Left renal pelvis (tissue), 4 donors: ENCODE measurements at places on chromosomes 16 and 17.

- DNase-seq: no peak
These were observed 97.1 kb upstream of the TMEM97 start for GRCh38 chr17:28221751-28222414.

DNA sequence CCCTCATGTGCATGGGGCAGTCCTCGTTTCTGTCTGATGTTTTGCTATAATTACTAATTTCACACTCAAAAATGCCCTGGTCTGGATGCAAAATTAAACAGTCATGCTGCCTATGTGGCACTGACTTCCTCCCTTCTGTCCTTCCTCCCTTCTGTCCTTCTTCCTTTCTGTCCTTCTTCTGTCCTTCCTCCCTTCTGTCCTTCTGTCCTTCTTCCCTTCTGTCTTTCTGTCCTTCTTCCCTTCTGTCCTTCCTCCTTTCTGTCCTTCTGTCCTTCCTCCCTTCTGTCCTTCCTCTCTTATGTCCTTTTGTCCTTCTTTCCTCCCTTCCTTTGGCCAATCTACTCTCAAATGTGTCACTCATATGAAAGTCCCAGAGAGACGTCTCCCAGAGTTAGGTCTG lies 93.8 kb downstream of the IRF8 start:
- DNase-seq: no peak

GRCh38 chr17:5592382-5592781 lies 8.1 kb upstream of the NLRP1 start:
- peak; percentile 75 for DNase-seq

DNA sequence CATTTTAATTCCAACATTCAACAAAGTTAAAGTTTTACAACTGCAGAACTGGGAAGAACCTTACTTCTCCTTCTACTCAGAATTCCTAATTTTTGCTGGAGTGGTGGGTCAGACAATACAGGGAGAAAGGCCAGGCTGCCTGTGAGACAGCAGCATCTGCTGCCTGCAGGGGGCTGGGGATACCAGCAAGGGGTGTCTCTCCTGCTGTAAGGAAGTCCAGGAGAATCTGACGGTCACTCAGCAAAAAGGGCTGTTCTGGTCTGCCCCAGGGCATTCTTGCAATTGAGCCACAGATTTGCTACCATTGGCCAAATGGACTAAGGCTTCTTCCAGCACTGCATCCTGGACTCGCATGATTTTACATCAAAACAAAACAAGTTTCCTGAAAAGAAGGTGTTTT lies 426.6 kb upstream of the CDH11 start:
- no peak for DNase-seq

GRCh38 chr16:57051696-57052228 lies 40.6 kb upstream of the CPNE2 start:
- no peak for DNase-seq

DNA sequence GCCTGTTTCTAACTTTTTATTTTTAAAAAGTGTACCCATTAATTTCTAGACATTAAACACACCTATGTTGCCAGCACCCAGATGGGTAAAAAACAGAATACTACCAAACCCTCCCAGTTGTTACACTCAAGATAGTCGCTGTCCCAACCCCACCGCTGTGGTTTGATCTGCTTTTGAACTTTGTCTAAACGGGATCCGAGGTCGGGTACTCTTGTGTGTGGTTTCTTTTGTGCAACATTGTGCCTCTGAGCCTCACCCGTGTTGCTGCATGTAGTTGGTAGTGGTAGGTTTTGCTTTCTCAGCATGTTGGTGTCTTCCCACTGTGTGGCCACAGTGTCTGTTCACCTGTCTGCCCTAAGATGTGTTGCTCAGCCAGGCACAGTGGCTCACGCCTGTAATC lies 4.3 kb downstream of the KLHL36 start:
- DNase-seq: no peak

GRCh38 chr17:49210158-49211029 lies at the start of the genes ABI3 and GNGT2:
ABI3 (plus strand) TSS chr17:49210707; CDS start chr17:49210725, 18 bp downstream.
GNGT2 (minus strand) TSS chr17:49210574; CDS start chr17:49207422, 3,152 bp downstream.
- no peak for DNase-seq

- no peak for DNase-seq
These were observed 48.2 kb upstream of the NSRP1 start for GRCh38 chr17:30068465-30068864.

GRCh38 chr16:57358527-57359095 lies at the start of gene CCL22:
CCL22 (plus strand) TSS chr16:57358783; CDS start chr16:57358817, 34 bp downstream.
- no peak for DNase-seq

DNA sequence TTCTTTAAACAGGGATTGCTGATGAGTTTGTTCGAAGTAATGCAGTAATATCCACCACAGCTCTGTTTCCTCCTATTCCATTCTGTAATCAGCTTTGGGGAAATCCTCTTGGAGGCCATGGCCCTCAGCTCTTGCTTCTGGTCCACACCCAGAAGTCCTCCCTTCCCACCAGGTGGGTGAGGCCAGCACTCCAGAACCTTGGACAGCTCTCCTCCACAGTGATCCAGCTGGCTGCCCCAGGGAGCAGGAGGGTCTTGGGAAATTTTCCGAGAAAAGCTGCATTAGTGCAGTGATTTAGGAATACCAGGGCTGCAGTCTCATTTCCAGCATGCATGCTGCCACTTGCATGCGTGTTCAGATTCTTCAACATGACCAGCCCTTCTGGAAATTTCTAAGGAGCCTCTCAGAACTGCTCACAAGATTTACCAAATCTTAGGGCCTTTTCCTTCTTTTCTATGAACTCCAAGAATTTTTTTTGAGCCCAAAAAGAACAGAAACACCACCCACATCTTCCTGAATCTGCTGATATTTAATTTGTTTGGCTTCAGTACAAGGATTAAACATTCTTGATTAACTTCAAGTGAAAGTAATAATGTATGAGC lies 4.2 kb downstream of the SMPD3 start:
- DNase-seq: peak; percentile 26

GRCh38 chr17:43562679-43563599 lies 16.8 kb upstream of the ETV4 start:
- no peak for DNase-seq

- DNase-seq: no peak
These were observed 31.4 kb downstream of the SPHK1 start for GRCh38 chr17:76415786-76416185.

DNA sequence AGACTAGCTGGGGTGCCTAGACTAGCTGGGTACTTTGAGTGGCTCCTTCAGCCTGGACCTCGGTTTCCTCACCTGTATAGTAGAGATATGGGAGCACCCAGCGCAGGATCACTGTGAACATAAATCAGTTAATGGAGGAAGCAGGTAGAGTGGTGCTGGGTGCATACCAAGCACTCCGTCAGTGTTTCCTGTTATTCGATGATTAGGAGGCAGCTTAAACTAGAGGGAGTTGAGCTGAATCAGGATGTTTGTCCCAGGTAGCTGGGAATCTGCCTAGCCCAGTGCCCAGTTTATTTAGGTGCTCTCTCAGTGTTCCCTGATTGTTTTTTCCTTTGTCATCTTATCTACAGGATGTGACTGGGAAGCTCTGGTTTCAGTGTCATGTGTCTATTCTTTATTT lies 8.4 kb upstream of the TMEM235 start:
- no peak for DNase-seq

DNA sequence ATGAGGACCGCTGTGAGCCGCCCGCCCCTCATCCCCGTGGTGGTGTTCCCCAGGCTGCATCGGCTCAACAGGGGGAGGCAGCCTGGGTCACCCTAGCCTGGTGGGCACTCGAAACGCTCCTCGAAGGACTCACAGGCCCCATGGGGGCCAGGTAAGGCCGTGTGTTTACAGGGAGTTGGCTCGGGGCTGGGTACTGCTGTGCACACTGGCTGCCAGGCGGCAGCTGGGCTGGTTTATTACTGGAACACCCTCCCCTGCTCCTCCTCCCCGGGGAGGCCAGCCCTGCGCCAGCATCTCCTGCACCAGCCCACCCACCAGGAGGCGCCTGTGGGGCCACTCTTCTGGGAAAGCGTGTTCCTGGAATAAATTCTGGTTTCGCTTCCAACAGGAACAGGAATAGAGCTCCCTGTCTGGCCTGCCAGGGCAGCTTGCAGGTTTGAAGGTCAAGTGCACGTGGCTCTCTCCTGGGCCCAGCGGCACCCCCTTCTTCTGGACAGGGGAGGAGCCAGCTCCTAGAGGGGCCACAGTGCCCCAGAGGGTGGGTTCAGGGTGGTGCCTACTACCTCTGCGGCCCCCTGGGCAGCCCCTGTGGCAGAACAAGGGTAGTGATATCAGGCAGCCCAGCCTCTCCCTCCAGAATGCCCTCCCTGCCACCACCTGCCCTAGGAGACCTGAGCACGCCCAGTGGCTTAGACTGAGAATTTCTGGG lies 11.3 kb downstream of the MCRIP1 start:
- no peak for DNase-seq

- DNase-seq: no peak
These were observed 318.3 kb downstream of the CBLN1 start for GRCh38 chr16:48963306-48963705.

DNA sequence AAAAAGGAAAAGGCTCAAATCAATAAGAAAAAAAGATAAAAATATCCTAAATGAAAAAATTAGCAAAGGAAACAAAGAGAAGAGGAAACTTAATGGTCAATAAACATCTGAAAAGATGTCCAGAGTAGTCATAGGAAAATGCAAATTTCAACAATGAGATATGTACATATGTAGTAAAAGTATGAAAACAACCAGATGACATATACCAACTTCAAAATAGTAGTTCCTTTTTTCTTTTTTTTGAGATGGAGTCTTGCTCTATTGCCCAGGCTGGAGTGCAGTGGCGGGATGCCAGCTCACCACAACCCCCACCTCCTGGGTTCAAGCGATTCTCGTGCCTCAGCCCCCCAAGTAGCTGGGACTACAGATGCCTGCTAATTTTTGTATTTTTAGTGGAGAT lies 21.7 kb upstream of the NFAT5 start:
- no peak for DNase-seq

- DNase-seq: no peak
These were observed 27.2 kb downstream of the LLGL2 start for GRCh38 chr17:75552425-75553294.

DNA sequence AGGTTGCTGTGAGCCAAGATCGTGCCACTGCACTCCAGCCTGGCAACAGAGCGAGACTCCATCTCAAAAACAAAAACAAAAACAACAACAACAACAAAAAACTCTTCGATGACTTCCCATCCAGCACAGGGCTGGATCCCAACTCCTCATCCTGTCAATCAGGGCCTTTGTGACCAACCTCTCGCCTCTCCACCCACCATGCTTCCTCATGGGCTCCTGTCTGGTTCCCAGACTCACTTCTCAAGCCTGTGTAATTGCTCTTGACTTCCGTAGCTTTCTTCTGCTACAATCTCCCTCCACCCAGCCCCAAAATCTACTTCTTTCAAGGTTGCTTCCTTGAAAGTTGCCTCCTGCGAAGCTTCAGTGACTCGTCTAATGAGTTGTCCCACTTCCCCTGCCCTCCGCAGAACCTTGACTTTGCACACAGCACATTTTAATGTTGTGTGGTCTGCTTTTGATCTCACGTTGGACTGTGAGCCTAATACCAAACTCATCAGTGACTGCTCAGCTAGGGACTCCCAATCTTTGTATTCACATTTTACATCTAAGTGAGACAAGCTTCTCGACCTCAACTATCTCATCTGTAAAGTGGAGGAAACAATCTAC lies 936 bp upstream of the RASL10B start:
- no peak for DNase-seq
